ENCODE measurements at places on chromosomes 6 and 20.
A peak's percentile ranks its signal among the peaks of the same experiment; 100 is the strongest.

DNA sequence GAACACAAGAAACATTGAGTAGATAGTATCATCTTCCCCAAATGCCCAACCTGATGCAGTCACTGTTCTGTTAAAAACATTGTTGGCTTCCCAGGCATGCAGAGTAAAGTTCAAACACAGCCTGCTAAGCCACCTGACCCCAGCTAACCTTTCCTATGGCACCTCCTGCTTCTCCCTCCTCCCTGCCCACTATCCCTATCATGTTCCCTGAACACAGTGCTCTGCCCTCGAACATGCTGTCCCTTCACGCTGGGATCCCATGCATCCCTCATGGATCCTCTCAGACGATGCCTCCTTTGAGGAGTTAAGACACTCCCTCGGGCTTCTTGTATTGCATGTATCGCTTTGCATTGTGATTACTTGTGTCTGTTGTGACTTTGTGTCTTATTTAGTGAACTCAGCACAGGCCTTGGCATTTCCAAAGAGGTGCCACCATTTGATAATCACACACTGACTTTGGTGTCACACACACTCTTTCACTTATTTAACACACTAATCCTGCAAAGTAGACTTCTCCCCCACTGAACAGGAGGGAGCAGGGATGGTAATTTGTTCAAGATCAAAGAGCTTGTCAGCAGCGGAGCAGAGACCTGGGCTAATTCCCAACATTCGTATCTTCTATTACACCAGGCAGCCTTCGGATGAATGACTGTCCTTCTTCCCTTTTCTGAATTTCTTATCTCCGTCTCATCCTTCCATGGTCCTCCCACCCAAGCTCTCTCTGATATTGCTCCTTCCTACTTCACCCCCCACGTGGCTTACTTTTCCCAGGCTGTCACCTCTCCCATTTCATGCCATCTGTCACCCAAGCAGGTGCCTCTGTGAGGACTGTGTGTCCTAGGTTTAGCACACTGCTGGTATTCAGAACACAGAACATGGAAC lies 28.3 kb upstream of the SMIM29 start:
- DNase-seq, result no peak

GRCh38 chr6:4402477-4402976 lies 267.2 kb upstream of the ECI2 start:
- DNase-seq, result peak; percentile 88

DNA sequence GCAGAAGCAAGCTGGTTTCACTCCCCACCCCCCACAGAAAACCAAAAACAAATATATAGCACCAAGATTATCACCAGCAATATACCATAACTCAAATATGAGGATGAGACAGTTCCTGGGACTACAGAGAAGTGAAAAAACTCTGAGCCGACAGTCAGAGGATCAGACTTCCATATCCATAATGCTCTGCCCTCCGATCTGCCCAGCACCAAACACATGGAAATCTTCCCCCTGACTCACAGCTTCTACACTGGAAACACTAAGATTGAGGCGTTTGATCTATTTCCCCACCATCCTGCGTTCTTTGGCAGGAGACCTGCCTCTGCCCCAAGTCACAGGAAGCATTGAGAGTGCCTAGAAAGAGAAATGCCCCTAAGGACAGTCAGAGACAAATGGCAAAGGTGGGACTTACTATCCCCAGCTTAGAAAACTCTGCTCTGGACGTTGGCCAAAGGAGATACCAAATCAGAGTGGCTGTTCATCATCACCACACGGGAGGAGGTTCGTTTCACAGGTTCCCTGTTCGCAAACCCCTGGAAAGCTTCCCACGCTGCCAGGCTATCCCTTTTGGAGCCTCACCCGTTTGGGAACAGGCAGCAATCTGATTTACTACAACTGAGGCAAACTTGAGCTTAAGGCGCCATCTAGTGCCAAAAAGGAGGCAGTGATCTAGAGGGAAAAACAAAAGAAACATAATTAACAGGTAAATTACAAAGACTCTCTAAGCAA lies 48.7 kb upstream of the SRSF6 start:
- DNase-seq, result peak; percentile 75

DNA sequence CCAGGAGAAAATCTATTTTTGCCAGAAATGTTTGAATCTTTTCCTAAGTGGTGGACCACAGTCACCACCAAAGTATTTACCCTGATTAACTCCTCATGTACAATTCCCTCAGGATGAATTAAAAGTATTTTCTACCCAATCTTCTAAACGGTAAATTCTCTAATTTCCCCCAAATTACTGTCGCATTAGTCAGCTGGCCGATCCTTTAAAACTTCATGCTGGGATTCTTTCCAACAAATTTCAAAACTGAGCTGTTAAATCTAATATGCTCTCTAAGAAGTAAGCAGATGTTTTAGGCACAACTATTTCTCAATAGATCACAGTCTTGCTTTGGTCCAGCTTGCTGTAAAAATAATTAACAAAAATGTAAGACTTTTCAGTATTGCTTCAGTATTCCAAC lies 447.2 kb downstream of the FRK start:
- peak; percentile 64 for DNase-seq

DNA sequence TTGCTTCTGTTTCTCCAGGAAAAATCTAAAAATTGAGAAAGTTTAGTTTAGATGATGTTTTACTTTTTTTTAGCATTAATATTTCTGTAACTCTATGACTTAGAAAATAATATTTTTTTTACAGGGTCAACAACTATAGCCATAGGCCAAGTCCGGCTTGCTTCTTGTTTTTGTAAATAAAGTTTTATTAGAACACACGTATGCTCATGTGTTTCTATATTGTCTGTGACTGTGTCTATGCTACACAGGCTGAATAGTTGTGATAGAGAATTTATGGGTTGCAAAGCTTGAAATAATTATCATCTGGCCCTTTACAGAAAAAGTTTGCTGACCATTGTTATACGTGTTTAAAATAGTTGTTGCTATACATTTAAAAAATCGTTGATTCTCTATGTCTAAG lies 399.2 kb downstream of the EPM2A start:
- no peak for DNase-seq

GRCh38 chr20:38986663-38987062 lies 24.5 kb downstream of the DHX35 start:
- no peak for DNase-seq

DNA sequence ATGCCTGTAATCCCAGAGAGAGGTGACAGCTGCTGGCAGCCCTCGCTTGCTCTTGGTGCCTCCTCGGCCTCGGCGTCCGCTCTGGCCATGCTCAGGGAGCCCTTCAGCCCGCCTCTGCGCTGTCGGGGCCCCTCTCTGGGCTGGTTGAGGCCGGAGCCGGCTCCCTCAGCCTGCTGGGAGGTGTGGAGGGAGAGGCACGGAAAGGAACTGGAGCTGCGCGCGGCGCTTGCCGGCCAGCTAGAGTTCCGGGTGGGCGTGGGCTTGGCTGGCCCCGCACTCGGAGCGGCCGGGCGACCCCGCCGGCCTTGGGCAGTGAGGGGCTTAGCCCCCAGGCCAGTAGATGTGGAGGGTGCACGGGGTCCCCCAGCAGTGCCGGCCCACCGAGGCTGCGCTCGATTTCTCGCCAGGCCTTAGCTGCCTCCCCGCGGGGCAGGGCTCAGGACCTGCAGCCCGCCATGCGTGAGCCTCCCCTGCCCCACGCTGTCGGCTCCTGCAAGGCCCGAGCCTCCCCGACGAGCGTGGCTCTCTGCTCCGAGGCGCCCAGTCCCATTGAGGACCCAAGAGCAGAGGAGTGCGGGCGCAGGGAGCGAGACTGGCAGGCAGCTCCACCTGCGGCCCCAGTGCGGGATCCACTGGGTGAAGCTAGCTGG lies 34.6 kb downstream of the C6orf52 start:
- DNase-seq, result no peak

DNA sequence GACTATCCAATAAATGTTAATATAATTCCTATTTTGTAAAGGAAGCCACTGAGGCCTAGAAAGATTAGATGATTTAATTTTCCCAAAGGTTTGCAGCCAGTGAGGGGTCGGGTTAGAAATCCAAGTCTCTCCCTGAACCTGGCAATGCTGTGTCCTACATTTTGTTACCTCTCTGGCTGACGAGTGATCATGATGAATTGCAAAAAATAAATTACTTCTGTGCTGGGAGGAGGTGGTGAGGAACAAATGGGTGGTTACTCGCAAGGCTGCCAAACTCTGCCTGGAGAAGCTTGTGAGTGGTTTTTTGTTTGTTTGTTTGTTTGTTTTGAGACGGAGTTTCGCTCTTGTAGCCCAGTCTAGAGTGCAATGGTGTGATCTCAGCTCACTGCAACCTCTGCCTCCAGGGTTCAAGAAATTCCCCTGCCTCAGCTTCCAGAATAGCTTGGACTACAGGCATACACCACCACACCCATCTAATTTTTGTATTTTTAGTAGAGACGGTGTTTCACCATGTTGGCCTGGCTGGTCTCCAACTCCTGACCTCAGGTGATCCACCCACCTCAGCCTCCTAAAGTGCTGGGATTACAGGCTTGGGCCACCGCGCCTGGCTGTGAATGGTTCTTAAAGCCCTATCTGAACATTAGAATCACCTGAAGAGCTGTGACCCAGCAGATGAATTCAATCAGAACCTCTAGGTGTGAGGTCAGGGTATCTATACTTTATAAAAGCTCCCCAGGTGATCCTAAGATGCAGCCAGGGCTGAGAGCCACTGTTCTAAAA lies 20.2 kb upstream of the TBC1D7 start:
- no peak for DNase-seq

- no peak for DNase-seq
Measured at GRCh38 chr6:111861431-111861885, 11.8 kb downstream of the FYN start.

- DNase-seq, result no peak
Measured at GRCh38 chr6:129694036-129694435, 15.9 kb downstream of the ARHGAP18 start.

GRCh38 chr6:35356391-35356790 lies 14.0 kb downstream of the PPARD start:
- DNase-seq, result no peak

DNA sequence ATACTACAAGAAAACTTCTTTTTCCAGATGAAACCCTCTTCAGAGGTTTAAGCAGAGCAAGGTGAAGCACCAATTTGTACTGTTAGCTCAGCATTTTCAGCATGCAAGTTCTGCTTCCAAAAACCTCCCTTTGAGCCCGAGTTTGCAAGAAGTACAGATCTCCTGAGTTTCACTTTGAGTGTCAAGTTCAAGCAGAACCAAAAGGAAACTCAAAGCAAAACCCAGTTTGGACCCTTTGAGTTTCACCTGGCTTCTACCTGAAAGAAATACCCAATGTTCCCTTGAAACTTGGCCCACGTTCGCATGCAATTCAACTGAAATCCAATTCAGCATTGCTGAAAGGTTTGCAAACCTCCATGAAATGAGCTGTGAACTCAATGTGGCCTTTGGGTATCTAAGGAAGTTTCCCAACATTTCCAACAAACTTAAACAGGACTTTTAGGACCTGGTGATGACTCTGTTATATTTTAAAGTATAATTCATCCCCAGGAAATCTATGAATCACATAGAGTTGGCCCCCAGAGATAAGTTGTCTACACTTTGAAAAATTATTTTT lies 62.9 kb upstream of the HBS1L start:
- no peak for DNase-seq

DNA sequence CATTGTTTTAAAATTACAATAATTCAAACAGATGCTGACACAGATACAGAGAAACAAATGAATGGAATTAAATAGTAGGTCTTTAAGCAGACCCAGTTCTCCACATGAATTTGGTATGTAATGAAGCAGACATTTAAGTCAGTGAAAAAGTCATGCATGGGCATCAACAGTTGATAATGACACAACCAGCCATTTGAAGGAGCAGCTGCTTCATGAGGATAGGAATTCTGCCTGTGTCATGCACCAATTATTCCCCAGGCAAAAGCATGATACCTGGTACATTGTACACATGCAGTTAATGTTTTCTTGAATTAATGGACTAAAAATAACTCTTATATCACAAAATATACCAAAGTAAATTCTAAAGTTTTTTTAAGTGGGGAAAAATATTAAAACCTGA lies 11.2 kb upstream of the HEY2 start:
- no peak for DNase-seq

- DNase-seq, result no peak
Measured at GRCh38 chr6:14750059-14750661, 495.7 kb upstream of the JARID2 start.

DNA sequence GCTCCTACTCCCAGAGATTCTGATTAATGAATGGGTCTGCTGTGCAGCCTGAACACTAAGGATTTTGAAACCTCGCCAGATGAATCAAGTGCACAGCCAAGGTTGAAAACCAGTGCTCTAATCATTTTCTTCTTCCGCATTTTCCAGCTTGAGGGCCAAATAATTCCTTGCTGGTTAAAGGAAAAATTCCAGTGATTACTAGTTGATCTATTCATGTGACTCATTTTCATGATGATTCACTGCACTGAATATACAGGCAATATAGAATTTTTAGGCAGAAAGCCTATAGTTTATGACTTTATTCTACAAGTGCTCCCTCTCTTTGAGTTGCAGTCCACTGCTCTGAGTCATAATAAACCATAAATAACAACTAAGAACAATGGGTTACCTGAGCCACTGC lies 80.6 kb upstream of the PROKR2 start:
- DNase-seq, result no peak

DNA sequence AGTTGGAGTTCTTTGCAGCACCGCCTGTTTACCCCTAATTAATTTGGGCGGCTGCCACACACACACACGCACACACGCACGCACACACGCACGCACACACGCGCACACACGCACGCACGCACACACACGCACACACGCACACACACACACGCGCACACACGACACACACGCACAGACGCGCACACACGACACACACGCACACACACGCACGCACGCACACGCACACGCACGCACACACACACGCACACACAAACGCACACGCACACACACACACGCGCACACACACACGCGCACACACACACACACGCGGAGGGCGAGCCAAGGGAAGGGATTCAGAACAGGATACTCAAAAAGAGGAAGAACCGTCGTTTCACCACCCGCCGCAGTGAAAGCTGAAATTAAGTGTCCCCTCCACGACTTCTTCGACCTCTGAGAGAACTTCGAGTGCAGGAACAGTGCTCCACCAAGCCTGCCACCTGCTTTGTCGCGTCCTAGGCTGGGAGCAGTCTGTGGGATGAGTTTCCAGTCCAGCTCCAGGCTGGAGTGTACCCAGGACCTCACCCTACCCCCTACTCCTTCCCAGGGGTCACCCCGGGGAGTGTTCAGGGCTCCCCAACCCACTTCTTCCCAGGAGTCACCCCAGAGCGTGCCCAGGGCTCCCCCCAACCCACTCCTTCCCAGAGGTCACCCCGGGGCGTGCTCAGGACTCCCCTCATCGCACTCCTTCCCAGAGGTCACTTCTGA lies 1.1 kb downstream of the RNASET2 start:
- DNase-seq, result no peak

DNA sequence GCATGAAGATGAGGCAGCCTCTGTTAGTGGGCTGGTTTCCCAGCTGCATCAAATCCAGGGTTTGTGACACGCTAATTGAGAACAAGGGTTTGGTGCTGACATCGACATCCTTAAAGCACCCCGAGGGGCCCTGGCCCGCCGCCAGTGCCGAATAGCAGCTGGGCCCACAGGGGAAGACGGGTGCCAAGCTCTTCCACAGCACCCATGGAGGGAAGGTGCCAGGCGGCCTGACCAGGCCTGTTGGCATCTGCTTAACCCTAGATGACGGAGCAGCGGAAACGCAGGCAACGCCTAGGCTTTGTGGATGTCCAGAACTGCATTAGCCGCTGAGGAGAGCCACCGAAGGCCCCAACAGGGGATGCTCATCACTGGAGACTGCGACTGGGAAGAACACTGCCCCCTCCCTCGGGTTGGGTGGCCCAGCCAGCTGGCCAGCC lies 16.0 kb downstream of the UQCC2 start:
- no peak for DNase-seq
